Left renal pelvis (tissue), 4 donors: ENCODE measurements at places on chromosomes 16 and 17. TPM values are rescaled to one million over a fixed set of nuclear protein-coding genes. Genes with fewer than 3 reads are reported as not detected.

CD300LB gene
- polyA plus RNA-seq: 0.15 TPM

CCL5 gene
- polyA plus RNA-seq: 1.4 TPM

TGFB1I1 gene
- 46.8 TPM for polyA plus RNA-seq

SEBOX gene
- polyA plus RNA-seq: not detected

CBFA2T3 gene
- polyA plus RNA-seq: 3.5 TPM

KRT17 gene
- 3.1 TPM for polyA plus RNA-seq

CES3 gene
- polyA plus RNA-seq: 2.5 TPM

CHST6 gene
- polyA plus RNA-seq: 1.3 TPM

MAP1LC3B gene
- 76.5 TPM for polyA plus RNA-seq

SEZ6 gene
- 1.3 TPM for polyA plus RNA-seq

FZD2 gene
- 24.1 TPM for polyA plus RNA-seq

OR4D1 gene
- polyA plus RNA-seq: not detected

MLLT6 gene
- 137 TPM for polyA plus RNA-seq

NHERF2 gene
- 105 TPM for polyA plus RNA-seq

GP2 gene
- 2.6 TPM for polyA plus RNA-seq

C1QTNF8 gene
- polyA plus RNA-seq: not detected

PIPOX gene
- polyA plus RNA-seq: 10.6 TPM

PTX4 gene
- not detected for polyA plus RNA-seq

PITPNM3 gene
- polyA plus RNA-seq: 9.2 TPM

RNF112 gene
- polyA plus RNA-seq: 0.82 TPM

PHKG2 gene
- 24.3 TPM for polyA plus RNA-seq

ARL5C gene
- polyA plus RNA-seq: not detected

HSPB9 gene
- polyA plus RNA-seq: 0.23 TPM

ENDOV gene
- 24.9 TPM for polyA plus RNA-seq

KRT24 gene
- not detected for polyA plus RNA-seq

HOXB7 gene
- 6.0 TPM for polyA plus RNA-seq

SLC9A5 gene
- 4.3 TPM for polyA plus RNA-seq

MYL4 gene
- polyA plus RNA-seq: 3.2 TPM

TMC8 gene
- polyA plus RNA-seq: 0.90 TPM

SLC6A2 gene
- polyA plus RNA-seq: 1.2 TPM

KRTAP4-3 gene
- polyA plus RNA-seq: not detected

GPR179 gene
- 0.05 TPM for polyA plus RNA-seq

SMYD4 gene
- 16.8 TPM for polyA plus RNA-seq

NOD2 gene
- 0.40 TPM for polyA plus RNA-seq

CCL2 gene
- polyA plus RNA-seq: 14.2 TPM

SOX15 gene
- 4.5 TPM for polyA plus RNA-seq

PRKCA gene
- polyA plus RNA-seq: 24.5 TPM

ALOX15B gene
- 0.72 TPM for polyA plus RNA-seq

WFDC1 gene
- 5.0 TPM for polyA plus RNA-seq
